ENCODE measurements at places on chromosomes 1 and 21. TPM values are rescaled to one million over a fixed set of nuclear protein-coding genes. Genes with fewer than 3 reads are reported as not detected.

DNA sequence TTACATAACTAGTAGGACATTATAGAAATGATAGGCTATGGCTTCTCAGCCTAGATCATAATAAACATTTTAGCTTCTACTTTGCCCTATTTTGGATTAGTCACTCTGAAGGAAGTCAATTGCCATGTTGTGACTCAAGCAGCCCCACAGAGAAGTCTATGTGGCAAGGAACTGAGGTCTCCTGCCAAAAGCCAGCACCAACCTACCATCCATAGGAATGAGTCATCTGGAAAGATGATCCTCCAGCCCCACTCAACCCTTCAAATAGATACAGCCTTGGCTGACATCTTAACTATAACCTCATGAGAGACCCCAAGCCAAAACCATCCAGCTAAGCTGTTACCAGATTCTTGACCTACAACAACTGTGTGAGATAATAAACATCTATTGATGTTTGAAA is 76.3 kb upstream of the BEND5 start:
- H3K36me3 ChIP-seq = no peaks in the 10 kb centered on the region
- no peaks in the 10 kb centered on the region for H3K4me1 ChIP-seq

- no peaks in the 10 kb centered on the region for H3K27me3 ChIP-seq
- H3K36me3 ChIP-seq = no peaks in the 10 kb centered on the region
- H3K4me1 ChIP-seq = peaks cover 19% of the 10 kb centered on the region
- H3K4me3 ChIP-seq = no peak overlapping the region
Measured at GRCh38 chr1:89907727-89908212, 86.9 kb downstream of the LRRC8D start.

The ACBD6 gene
- 76.1 TPM for total RNA-seq

- no peaks in the 10 kb centered on the region for H3K36me3 ChIP-seq
- no peak for DNase-seq
- no peaks in the 10 kb centered on the region for H3K27me3 ChIP-seq
- H3K4me3 ChIP-seq = no peak overlapping the region
- peaks cover 5% of the 10 kb centered on the region for H3K4me1 ChIP-seq
Measured at GRCh38 chr1:48644905-48645605, 131.6 kb downstream of the BEND5 start.

DNA sequence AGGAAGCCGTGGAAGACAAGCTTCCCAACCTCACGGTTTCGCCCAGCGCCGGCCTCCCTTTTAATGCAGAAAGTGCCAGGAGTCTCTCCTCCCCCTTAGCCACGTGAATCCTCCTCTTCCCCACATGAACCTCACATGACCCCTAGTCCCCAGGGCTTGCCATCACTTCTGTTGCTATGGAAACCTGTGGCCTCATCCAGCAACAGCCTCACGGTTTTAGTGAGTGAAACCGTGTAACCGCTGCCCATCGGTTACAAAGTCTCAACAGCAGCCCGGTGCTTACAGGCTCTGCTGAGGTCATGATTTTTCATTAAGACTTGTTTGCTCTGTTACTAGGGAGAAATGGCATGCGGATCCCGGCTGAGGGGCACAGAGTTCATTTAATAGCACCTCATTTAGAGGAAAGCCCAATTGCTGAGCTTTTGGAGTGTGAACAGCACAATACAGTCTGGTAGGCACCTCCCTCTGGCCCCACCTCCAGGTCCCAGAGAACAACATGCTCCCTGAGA is 143.2 kb upstream of the BACE2 start:
- no peaks in the 10 kb centered on the region for H3K36me3 ChIP-seq
- DNase-seq = peak; percentile 29
- H3K4me3 ChIP-seq = no peak overlapping the region
- H3K4me1 ChIP-seq = peaks cover 10% of the 10 kb centered on the region

DNA sequence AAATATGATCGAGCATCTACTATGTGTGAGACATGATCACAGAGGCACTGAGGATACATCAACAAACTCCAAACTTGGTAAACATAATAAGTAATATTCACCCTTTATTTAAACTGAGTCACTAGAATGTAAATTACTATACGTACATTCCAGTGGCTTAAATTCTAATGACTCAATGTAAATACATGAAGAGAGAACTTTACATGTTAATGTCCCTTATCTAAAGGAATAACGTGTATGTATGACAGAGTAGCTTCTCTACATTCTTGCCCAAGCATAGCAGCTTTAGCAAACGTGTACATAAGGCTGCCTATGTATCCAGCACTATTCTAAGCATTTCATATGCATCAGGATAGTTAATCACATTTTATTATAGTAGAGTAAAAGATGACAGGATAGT is 111.8 kb upstream of the CYYR1 start:
- no peak overlapping the region for H3K4me3 ChIP-seq
- H3K27me3 ChIP-seq = no peaks in the 10 kb centered on the region
- no peak overlapping the region for H3K27ac ChIP-seq

- H3K27me3 ChIP-seq = no peaks in the 10 kb centered on the region
- H3K4me3 ChIP-seq = no peak overlapping the region
- H3K36me3 ChIP-seq = no peaks in the 10 kb centered on the region
Measured at GRCh38 chr1:235411489-235412486, 44.6 kb downstream of the TBCE start.

DNA sequence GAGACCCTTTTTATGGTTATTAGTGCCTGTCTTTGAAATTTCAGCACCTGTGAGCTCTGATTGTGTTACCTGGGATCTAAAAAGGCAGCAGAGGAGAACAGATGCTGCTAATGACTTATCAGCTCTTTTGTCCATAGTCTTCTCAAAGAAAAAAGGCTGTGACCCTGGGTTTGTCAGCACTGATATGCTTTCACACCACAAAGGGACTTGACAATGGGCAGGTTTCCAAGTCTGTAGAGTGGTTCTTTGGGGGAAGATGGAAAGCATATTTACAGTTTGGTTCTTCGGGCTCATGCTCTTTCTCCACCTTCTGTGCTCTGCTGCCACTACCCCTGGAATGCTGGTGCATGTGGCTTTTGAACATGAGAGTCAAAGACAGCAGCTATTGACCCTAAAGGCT is 32.0 kb downstream of the DNAJC6 start:
- DNase-seq = no peak
- no peaks in the 10 kb centered on the region for H3K27me3 ChIP-seq
- no peak overlapping the region for H3K27ac ChIP-seq
- no peaks in the 10 kb centered on the region for H3K4me1 ChIP-seq

- H3K36me3 ChIP-seq = peaks cover 13% of the 10 kb centered on the region
- peak overlapping the region; percentile 57 for H3K27ac ChIP-seq
- H3K4me3 ChIP-seq = peak overlapping the region; percentile 51
- no peaks in the 10 kb centered on the region for H3K27me3 ChIP-seq
- peak; percentile 71 for DNase-seq
Measured at GRCh38 chr1:37995751-37996345, 6.0 kb upstream of the SF3A3 start.

DNA sequence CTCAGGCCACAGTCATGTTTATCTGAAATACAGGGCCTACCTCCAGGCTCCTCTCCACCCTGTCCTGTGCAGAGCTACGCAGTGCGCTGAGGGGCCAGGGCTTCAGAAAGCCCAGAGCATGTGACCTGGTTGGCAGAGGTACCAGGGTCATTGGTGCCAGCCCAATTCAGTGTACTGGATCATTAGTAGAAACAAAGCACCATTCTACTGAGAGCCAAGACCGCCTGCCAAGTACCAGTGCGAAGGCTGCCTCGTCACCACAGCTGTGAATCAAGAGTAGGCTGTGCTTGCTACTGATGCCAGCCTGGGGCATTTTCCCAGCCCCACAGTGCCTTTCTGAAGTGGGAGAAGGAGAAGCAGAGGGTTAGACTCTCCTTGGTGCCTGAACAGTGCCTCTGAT is 59.8 kb downstream of the CAPN9 start:
- H3K4me1 ChIP-seq = peaks cover 27% of the 10 kb centered on the region
- peak; percentile 79 for DNase-seq
- no peaks in the 10 kb centered on the region for H3K36me3 ChIP-seq
- H3K27ac ChIP-seq = peak overlapping the region; percentile 97
- H3K4me3 ChIP-seq = no peak overlapping the region

GRCh38 chr1:12495725-12496124 is 122.3 kb downstream of the DHRS3 start:
- no peaks in the 10 kb centered on the region for H3K27me3 ChIP-seq
- no peak for DNase-seq
- peaks cover 3% of the 10 kb centered on the region for H3K4me1 ChIP-seq
- peaks cover 3% of the 10 kb centered on the region for H3K36me3 ChIP-seq
- H3K27ac ChIP-seq = peak overlapping the region; percentile 83
- H3K4me3 ChIP-seq = no peak overlapping the region

The LRRN2 gene
- 10.3 TPM for total RNA-seq

The DDAH1 gene
- 110 TPM for total RNA-seq

GRCh38 chr1:233038581-233038980 is 88.2 kb downstream of the NTPCR start:
- no peaks in the 10 kb centered on the region for H3K36me3 ChIP-seq
- H3K4me1 ChIP-seq = no peaks in the 10 kb centered on the region
- no peak for DNase-seq
- no peak overlapping the region for H3K27ac ChIP-seq
- no peak overlapping the region for H3K4me3 ChIP-seq

DNA sequence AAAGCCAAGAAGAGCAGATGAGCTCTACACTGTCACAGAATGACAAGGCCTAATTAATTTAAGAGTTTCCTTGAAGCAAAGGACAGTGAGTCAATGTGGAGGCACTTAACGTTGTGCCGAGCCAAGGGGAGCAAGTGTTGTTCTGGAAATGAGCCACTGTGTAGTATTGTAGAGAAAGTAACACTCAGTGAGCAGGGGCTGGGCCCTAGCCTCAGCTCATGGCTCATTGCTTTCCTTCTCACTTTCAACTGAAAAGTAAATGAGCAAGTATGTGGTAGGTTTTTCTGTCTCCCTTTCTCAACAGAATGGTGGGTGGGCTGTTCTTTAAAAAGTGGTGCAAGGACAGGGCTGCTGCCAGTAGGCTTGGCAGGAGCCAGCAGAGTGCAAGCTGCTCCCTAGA is 11.8 kb upstream of the KIAA0040 start:
- H3K36me3 ChIP-seq = no peaks in the 10 kb centered on the region
- H3K27me3 ChIP-seq = no peaks in the 10 kb centered on the region
- no peak overlapping the region for H3K27ac ChIP-seq
- no peak for DNase-seq
- no peak overlapping the region for H3K4me3 ChIP-seq

DNA sequence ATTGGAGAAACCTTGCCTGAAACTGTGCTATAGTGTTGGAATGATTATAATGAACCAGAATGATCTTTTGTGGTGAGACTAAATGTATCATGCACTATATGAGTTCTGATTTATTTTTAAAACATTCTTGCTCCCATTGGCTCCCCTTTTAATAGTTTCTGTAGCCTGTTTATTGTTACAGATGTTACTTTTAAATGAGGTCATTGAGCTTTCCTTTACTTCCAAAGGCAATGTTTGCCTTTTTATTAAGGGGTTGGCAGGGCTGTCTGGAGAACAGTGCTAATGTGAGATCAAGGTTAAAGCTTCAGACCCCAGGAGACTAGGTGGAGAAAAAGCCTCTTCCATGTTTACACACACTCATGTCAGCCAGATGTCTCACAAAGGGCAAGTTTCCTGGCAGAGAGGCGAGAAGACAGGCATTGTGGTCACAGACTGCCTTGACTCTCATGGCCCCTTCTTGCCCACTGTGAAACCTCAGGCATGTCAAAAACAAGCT is 120.6 kb upstream of the RAVER2 start:
- no peaks in the 10 kb centered on the region for H3K27me3 ChIP-seq
- H3K4me3 ChIP-seq = no peak overlapping the region
- H3K27ac ChIP-seq = peak overlapping the region; percentile 43
- no peaks in the 10 kb centered on the region for H3K4me1 ChIP-seq
- no peak for DNase-seq

The AK4 gene
- 21.7 TPM for total RNA-seq

The ANGPTL3 gene
- 0.22 TPM for total RNA-seq

DNA sequence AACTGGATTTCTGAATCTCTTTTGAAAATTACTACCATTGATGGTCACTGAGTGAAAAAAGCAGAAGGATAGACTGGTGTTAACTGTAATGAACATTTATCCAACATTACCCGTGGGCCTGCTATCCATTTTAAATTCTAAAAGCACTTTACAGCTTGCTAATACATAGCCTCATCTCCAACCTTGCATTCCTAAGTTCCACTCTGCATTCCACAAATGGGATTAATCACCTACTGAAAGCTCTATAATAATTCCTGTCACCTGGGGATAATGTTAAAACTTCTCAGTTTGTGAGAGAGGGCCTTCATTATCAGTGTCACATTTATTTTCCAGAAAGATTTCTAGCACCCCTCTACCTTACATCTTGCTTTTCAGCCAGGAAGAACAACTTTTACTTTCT is 38.2 kb downstream of the PTPRC start:
- H3K4me3 ChIP-seq = no peak overlapping the region
- no peaks in the 10 kb centered on the region for H3K36me3 ChIP-seq
- DNase-seq = no peak
- H3K27ac ChIP-seq = no peak overlapping the region

DNA sequence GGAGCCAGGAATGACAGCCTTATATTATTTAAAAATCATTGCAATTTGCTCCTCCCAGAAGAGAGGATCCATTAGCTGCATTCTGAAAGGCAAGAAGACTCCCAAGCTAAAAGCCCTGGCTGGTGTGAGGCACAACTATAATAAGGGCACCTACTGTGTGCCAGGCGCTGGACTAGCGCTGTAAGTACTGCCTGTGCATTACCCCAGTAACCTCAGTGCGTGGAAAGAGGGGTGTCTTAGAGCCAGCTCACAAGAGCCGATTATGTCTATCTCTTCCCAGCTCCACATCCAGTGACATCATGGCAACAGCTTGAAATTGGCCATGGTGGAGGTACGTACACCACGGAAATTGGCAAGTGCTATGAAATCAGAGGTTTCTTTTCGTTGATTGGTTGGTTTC is 141.7 kb upstream of the IRF2BP2 start:
- H3K27me3 ChIP-seq = no peaks in the 10 kb centered on the region
- no peaks in the 10 kb centered on the region for H3K36me3 ChIP-seq
- H3K4me3 ChIP-seq = no peak overlapping the region
- H3K27ac ChIP-seq = peak overlapping the region; percentile 27

DNA sequence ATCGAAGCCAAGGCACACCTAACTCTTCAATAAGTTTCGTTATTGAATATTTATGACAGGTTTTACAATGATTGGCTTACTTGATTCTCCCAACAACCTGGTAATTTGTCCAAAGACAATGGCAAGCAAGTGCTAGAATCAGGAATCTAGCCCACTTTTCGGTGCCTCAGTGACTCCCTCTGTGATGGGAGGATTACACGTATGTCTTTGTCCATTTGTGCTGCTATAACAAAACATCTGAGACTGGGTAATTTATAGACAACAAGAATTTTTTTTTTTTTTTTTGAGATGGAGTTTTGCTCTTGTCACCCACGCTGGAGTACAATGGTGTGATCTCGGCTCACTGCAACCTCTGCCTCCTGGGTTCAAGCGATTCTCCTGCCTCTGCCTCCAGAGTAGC is 2.4 kb upstream of the LIN9 start:
- H3K4me3 ChIP-seq = no peak overlapping the region
- H3K27me3 ChIP-seq = no peaks in the 10 kb centered on the region
- peaks cover 6% of the 10 kb centered on the region for H3K4me1 ChIP-seq

- no peak within 1 kb of the TSS for H3K4me3 ChIP-seq
- H3K27ac ChIP-seq = peak within 1 kb of the TSS; percentile 44
- DNase-seq = no peak
- peaks cover 17% of the 10 kb centered on the region for H3K4me1 ChIP-seq
Measured at GRCh38 chr1:202010180-202011015, at the start of gene ELF3. Gene ELF3, plus strand, starts transcription at chr1:202010587. Its CDS starts 550 bp downstream, at chr1:202011137.
